ENCODE measurements at places on chromosomes 5 and 9.
A peak's percentile ranks its signal among the peaks of the same experiment; 100 is the strongest.

- DNase-seq, result no peak
These were observed 11.5 kb downstream of the RGS3 start for GRCh38 chr9:113475031-113475430.

DNA sequence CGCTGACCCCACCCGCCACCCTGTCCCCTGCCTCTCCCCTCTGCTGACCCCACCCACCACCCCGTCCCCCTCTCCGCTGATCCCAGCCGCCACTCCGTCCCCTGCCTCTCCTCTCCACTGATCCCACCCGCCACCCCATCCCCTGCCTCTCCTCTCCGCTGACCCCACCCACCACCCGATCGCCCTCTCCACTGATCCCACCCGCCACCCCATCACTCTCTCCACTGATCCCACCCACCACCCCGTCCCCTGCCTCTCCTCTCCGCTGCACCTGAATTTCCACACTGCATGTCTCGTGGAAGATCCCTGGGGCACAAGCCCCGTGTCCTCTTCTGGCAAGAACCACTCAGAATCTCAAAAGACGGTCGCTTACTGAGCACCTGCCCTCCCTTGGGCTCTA lies 53.4 kb upstream of the OLFM1 start:
- DNase-seq, result no peak

GRCh38 chr9:101467690-101468089 lies 32.1 kb upstream of the ALDOB start:
- no peak for DNase-seq

- no peak for DNase-seq
These were observed 77.0 kb downstream of the OXCT1 start for GRCh38 chr5:41793141-41793770.

- peak; percentile 64 for DNase-seq
These were observed at the start of gene GPX3 for GRCh38 chr5:151020304-151021110. GPX3 (plus strand) TSS chr5:151020591; CDS start chr5:151020655, 64 bp downstream.

DNA sequence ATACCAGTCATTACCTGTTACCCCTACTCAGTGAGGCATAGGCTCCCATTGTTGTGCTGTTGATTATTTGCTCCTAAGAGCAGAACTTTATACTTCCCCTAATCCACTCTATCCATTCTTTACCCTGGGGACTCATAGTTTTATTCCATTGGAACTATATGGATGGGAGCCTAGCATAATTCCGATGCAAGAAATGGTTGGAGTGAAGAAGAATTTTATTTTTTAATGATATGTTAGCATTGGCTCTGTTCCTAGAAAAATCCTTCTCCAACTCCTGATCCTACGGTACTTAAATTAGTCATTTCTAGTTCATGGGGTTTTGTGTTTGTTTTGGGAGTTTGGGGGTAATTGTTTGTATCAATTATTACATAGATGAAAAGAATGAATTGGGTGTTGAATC lies 191.5 kb downstream of the GOLPH3 start:
- no peak for DNase-seq

- no peak for DNase-seq
These were observed 453.7 kb downstream of the LRRC70 start for GRCh38 chr5:63032343-63032742.

GRCh38 chr9:82134010-82134409 lies 145.4 kb downstream of the SPATA31D1 start:
- DNase-seq, result no peak

GRCh38 chr9:114117614-114117995 lies 18.5 kb upstream of the KIF12 start:
- DNase-seq, result no peak

GRCh38 chr9:115393976-115394775 lies 276.2 kb upstream of the TNC start:
- DNase-seq, result no peak

- DNase-seq, result no peak
These were observed 149.6 kb downstream of the ASTN2 start for GRCh38 chr9:117265253-117265652.

- DNase-seq, result no peak
These were observed 14.8 kb upstream of the IQGAP2 start for GRCh38 chr5:76388236-76388635.

- DNase-seq, result no peak
These were observed 200.0 kb downstream of the MELK start for GRCh38 chr9:36772449-36773403.

- DNase-seq, result no peak
These were observed 271.5 kb downstream of the FSTL4 start for GRCh38 chr5:133340822-133341221.

DNA sequence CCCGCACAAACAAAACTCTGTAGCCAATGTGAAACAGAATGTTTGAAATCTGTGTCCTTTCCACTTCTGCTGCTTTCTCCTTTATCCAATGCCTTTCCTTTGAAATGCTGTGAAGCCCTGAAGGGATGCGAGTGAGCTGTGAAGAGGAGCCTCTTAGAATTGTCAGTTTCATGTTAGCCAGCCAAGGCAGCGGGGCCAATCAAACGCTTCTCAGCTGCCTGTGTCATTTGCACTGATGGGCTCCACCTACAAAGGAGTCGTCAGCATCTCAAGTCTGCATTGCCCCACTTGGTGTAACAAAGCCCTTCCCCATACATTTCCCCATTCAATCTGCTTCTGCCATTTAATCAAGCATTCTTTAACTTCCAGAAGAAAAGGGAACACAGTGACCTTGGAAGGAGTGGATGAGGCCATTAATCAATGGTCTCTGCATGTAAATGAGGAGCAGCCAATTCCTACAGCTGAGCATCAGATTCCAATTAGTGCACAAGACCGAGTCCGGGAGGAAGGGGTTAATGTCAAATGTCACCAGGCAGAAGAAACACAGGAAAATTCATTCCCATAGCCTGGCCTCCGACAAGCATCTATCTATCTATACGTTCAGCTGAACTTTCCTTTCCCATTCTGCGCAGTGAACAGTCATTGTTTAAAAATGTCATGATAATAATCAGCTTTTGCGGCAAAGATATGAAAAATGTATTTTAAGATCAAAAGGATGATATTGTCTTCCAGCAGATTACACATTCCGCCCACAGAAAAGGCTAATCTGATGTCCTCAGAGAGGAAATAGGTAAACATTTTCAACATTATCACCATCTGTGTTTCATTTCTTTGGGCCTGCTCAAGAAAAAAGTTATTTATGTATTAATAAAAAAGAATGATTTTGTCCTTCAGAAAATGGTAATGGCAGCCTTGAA lies 154.6 kb downstream of the FSTL4 start:
- no peak for DNase-seq

All from GM12891 (cell line).